ENCODE measurements at places on chromosomes 4 and X.

- no peak for DNase-seq
Observed at GRCh38 chr4:107710493-107711459, 9.3 kb downstream of the PAPSS1 start.

DNA sequence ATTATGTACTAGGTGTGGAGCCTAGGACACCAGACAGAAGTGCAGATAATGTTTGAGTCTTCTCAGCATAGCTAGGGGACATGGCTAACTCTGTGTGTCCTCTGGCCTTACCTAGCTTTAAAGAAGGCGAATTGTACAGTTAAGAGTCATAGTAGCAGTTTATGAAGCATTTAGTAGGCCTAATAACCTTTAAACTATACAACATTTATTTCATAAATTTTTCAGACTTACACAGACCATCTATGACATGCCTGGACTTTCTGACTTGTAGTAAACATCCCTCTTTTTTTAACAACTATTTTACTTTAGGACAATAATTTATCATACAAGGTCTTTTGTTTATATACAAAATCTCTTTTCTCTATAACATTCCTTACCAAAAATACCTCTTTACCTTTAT lies 37.4 kb downstream of the ETNPPL start:
- no peak for DNase-seq

DNA sequence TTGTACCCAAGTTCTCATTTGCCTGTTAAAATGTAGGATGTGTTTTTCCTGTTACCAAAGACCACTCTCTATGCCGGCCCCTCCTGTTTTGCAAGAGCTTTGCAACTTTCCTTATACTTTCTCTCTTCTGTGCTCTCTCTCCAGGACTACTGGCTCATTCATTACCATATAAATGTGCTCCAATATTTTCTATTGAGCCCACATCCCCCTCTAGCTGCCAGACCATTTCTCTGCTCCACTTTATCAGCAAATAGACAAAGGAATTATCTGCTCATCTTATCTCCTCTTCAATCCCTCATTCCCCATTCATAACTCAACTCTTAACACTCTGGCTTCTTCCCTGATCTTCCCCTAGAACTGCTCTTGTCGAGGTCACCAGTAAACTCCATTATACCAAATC lies 33.6 kb downstream of the RPGR start:
- no peak for DNase-seq

DNA sequence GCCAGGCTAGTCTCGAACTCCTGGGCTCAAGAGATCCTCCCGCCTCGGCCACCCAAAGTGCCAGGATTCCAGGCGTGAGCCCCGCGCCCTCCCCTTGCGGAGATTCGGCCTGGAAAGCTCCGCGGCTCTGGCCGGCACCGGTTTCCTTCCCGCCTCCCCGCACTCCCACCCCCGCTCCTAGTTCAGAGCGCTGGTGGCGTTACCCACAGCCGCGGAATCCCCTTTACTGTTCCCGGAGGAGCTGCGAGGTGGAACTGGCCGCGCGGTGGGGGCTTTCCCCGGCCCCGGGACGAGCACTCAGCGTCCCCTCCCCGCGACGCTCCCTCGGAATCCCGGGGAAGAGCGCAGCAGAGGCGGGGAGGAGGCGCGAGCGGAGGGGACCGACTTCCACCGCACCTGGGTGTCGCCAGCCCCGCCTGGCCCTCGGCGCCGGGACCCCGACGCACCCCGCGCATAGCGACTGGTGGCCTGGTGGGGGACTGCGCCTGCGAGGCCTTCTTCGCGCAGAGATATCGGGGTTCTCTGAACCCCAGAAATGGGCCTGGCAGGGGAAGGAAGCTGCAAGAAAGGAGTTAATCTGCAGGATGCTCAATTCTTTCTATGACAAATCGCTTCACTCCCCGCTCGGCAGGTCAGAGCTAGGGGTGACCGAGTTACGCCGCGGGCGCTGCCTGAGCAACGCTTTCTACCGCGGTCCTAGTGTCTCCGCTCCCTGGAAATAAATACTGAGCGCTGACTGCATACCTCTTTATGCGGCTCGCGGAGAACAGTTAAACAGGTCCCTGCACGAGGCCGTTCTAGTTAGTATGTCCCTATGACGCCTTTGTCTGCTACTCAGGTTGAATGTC lies 14.6 kb upstream of the SLC25A4 start:
- no peak for DNase-seq

DNA sequence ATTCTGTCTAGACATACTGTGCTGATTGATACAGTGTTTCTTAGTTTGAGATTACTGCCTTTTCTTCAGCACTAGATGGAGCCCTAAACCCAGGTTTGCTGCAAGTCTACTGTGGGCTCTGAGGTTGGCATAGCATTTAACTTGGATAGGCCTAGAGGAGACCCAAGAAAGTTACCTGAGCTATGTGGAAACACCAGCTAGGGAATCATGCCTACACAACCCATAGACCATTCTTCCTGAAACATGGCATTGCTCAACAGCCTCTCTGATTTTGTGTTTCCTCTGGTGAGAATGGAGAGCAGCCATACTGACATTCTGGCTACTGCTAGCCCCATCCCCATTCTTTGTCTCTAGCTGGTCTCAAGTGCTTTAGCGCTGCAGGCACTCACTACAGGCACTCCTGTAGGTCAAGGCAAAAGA lies 287.7 kb upstream of the PCDH18 start:
- no peak for DNase-seq

GRCh38 chr4:76745240-76745639 lies 152.7 kb downstream of the SOWAHB start:
- DNase-seq: no peak

- no peak for DNase-seq
Observed at GRCh38 chr4:3481113-3481531, 18.0 kb downstream of the DOK7 start.

DNA sequence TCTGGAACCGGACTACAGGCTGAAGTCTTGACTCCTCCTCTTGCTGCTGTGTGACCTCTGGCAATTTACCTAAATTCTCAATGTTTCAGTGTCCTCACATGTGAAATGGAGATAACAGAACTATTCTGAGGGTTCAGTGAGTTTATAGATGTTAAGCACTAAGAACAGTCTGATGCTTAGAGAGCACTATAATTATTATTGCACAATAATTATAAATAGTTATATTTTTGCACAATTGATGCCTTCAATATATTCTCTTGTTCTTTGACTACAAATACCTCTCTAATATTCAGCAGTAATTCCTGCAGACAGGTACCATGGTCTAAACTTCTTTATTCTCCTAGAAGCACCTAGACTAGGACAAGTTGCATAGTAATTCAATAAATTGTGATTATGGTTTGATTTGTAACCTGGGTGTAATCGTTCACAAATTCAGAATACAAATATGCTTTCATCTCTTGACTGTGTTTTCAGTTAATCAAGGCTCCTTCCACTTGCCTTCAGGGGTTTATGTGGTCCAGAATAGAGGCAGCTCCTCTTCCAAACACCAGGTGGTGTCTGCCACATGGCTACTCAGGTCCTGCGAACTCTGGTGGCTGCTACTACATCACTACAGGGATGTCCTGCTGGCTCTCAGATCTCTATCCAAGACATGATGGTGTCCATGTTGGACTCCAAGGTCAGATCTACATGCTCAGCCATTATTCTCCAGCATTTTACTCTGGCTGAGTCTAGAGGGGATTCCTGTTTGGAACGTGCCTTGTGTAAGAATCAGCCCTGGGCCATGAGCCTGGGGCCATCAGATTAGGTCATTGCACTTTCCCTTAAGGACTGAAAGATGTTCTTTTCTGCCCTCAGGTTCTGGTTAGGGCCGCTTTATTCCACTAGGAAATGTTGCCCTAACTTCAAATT lies 103.4 kb downstream of the QRFPR start:
- DNase-seq: no peak

DNA sequence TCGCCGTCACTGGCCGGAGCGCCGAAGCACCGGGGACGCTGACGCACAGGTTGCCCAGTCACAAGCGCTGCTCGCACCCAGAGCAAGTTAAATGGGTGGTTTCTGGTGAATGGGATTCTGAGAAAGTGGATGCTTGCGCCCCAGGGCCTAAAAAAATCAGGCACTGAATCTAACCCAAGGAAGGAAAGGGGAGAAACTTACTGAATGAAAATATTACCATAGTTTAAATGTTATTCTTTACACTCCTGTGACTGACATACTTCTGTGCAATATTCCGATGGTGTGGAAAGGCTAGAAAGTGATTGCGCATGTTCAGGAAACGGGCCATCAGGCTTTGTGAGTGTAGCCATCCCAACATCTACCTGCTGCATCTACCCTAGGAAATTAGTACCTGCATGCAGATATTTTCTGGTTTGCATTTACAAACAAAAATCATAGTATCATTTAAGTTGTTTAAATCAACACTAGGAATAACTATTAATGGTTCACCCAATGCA lies 838 bp upstream of the ABCG2 start:
- no peak for DNase-seq

DNA sequence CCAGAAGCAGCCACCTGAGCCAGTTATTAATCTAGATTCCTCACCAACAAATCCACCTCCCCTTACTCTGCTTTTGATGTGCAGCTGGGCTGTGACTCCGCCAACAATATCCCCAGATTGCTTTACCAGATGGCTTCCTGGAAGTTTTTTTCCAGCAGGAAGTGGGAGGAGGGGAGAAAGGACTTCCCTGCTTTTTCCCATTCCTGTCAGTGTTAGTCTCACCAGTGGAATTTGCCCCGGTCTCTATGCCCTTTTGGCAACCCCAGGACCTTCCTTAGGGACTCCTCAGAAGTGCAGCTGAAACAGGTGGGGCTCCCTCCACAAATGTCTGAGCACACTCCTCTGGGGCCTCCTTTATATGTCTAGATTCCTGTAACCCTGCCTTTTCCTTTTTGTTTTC lies 465.2 kb upstream of the IGFBP7 start:
- DNase-seq: no peak

GRCh38 chr4:84497504-84498202 lies 1.4 kb downstream of the NKX6-1 start:
- peak; percentile 5 for DNase-seq

- DNase-seq: no peak
Observed at GRCh38 chr4:107197121-107197520, 161.0 kb upstream of the DKK2 start.

GRCh38 chrX:111447298-111447697 lies 35.3 kb upstream of the DCX start:
- no peak for DNase-seq

- DNase-seq: no peak
Observed at GRCh38 chr4:6324461-6324998, 54.9 kb downstream of the WFS1 start.

DNA sequence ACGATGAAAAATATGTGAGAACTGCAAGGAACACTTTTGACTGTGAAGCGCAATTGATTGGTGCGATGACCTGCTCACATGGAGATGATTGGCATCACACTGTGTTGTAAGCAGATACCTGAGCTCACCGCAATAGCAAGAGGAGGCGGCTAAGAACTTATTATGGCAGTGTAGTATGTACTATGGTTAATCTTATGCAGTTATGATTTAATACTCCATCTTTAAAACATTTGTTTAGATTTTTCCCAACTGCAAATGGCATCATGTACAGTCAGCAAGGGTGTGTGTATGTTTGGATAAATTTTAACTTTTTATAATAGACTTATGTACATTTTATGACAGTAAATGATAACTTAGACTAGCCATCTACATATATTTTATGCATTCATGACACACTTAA lies 25.5 kb downstream of the PRIMPOL start:
- no peak for DNase-seq

DNA sequence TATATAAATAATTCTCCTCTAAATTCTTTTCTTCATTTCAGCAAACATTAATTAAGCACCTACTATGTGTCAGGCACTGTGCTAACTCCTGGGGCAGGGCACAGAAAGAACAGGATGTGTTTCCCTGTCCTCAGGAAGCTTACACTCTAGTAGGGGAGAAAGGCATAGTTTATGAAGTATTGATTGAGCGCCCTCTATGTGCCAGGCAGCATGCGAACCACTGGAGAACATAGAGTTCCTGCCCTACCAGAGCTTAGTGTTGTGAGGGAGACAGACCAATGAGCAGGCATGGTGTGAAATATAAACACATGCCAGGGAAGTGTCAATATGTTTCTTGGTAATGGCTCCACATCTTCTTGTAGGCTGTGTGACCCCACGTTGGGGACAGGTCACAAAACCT lies 3.7 kb downstream of the ADGRG4 start:
- no peak for DNase-seq

DNA sequence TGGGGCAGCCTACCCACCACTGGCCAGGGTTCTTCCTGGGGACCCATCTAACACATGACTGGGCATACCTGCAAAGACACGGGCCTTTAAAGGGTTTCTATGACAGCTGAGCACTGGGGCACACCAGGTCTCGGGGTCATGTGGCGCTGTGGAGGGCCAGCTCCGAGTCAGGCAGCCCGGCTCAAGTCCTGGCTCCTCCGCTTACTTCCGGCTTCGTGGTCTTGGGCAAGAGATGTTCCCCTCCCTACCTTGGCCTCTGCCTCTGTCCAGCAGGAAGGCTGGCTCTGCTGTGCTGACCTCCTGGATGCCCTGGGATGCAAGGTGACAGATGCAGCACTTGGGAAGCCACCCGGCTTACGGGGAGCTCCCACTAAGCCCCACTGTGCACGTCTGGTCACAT lies 37.6 kb downstream of the HTRA3 start:
- no peak for DNase-seq

DNA sequence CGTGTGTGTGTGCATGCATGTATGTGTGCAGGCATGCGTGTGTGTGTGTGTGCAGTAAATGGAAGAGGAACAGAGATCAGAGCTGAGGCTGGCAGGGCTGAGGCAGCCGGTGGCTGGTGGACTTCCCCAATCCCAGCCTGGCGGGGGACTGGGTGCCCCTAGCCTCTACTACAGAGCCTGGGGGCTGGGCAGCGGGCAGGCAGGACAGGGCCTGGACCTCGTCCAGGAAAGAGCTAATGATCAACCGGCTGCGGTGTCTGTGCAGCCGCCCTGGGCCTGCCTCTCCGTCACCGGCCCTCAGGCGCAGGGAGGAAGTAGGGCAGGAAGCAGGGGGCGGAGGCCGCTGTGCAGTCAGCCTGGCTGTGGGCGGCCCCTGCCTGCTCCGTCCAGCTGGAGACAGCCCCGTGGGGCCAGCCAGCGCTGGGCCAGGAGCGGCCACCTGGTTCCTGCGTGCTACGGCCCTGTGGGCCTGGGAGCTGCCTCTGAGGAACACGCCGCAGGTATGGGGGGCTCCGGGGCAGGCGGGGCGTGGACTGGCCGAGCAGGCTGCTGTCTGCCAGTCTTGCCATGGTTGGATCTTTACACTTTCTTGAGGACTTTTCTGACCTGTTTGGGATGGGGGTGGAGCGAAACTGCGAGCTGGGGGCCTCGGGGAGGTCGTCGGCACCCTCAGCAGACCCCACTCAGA lies at the start of gene SH3TC1:
SH3TC1 (plus strand) TSS at position 385 of the 688 bp plus-strand sequence. CDS start 5,905 bp downstream, outside the sequence.
- no peak for DNase-seq
